HT-29 (cell line): ENCODE measurements at places on chromosomes 16 and 17. TPM values are rescaled to one million over a fixed set of nuclear protein-coding genes. Genes with fewer than 3 reads are reported as not detected.

Gene GPR139
- not detected in 2 replicates for total RNA-seq

Gene C16orf89
- not detected in 2 replicates for total RNA-seq

Gene SYNGR3
- 1.9 and 2.3 TPM in 2 replicates for total RNA-seq

Gene TBC1D3I
- 0.10 and 0.42 TPM in 2 replicates for total RNA-seq

Gene LONP2
- 22.2 and 22.4 TPM in 2 replicates for total RNA-seq

Gene NR1D1
- total RNA-seq = 22.6 and 25.7 TPM in 2 replicates

Gene TBC1D3K
- not detected in 2 replicates for total RNA-seq

Gene CES3
- total RNA-seq = 1.3 and 3.4 TPM in 2 replicates

Gene CCL14
- total RNA-seq = 0.15 and 0.37 TPM in 2 replicates

Gene DPEP3
- not detected in 2 replicates for total RNA-seq

Gene KRTAP4-11
- total RNA-seq = not detected in 2 replicates

Gene KAT8
- total RNA-seq = 50.1 and 55.7 TPM in 2 replicates

Gene TEX14
- 0.03 TPM in 1 of 2 replicates, not detected in the other for total RNA-seq

Gene GPRC5B
- total RNA-seq = 0.16 and 0.36 TPM in 2 replicates

Gene IGFALS
- 0.08 TPM in 1 of 2 replicates, not detected in the other for total RNA-seq

Gene RAMP2
- not detected in 2 replicates for total RNA-seq

Gene LRRC37A
- 2.7 and 3.1 TPM in 2 replicates for total RNA-seq

Gene NPIPB2
- total RNA-seq = 0.60 and 1.1 TPM in 2 replicates

Gene RHBDL3
- not detected in 2 replicates for total RNA-seq

Gene TMEM114
- total RNA-seq = not detected in 2 replicates

Gene ZG16
- total RNA-seq = 0.23 TPM in 1 of 2 replicates, not detected in the other

Gene FAM83G
- total RNA-seq = 38.9 and 44.6 TPM in 2 replicates

Gene KRTAP4-6
- not detected in 2 replicates for total RNA-seq

Gene ABCA9
- total RNA-seq = not detected in 2 replicates

Gene MT1H
- not detected in 2 replicates for total RNA-seq

Gene TBX21
- total RNA-seq = not detected in 2 replicates

Gene CPNE7
- 16.5 and 23.8 TPM in 2 replicates for total RNA-seq

Gene AOC2
- 1.6 and 1.8 TPM in 2 replicates for total RNA-seq

Gene TOX3
- 5.7 and 7.1 TPM in 2 replicates for total RNA-seq

Gene FOXF1
- not detected in 2 replicates for total RNA-seq

Gene POLDIP2
- total RNA-seq = 146 and 158 TPM in 2 replicates

Gene PER1
- 37.1 and 43.5 TPM in 2 replicates for total RNA-seq

Gene SLC38A8
- total RNA-seq = not detected in 2 replicates

Gene ARHGAP23
- total RNA-seq = 326 and 391 TPM in 2 replicates

Gene KRTAP9-2
- total RNA-seq = not detected in 2 replicates

Gene KRT20
- total RNA-seq = 189 and 203 TPM in 2 replicates

Gene SLC5A11
- total RNA-seq = 0.08 and 0.91 TPM in 2 replicates

Gene ENPP7
- total RNA-seq = not detected in 2 replicates

Gene HSD17B2
- total RNA-seq = 39.0 and 40.8 TPM in 2 replicates

Gene TMC6
- total RNA-seq = 236 and 238 TPM in 2 replicates

Gene DNAH9
- total RNA-seq = 0.03 TPM in 1 of 2 replicates, not detected in the other

Gene TMEM220
- total RNA-seq = not detected in 2 replicates

Gene EFCAB3
- total RNA-seq = not detected in 2 replicates

Gene ZNF597
- total RNA-seq = 0.76 and 1.2 TPM in 2 replicates

Gene CACNG3
- total RNA-seq = not detected in 2 replicates

Gene FXR2
- total RNA-seq = 23.8 and 30.3 TPM in 2 replicates

Gene ATP2A3
- total RNA-seq = 10.9 and 13.7 TPM in 2 replicates

Gene KRT32
- total RNA-seq = not detected in 2 replicates

Gene STAT5B
- total RNA-seq = 11.1 and 13.9 TPM in 2 replicates

Gene ZNF385C
- total RNA-seq = 0.08 and 0.37 TPM in 2 replicates

Gene ALOX15B
- total RNA-seq = not detected in 2 replicates

Gene C1QL1
- total RNA-seq = 0.05 TPM in 1 of 2 replicates, not detected in the other

Gene MSL1
- 44.1 and 47.1 TPM in 2 replicates for total RNA-seq

Gene FOXO3B
- total RNA-seq = 1.2 and 2.1 TPM in 2 replicates

Gene BCAR1
- total RNA-seq = 230 and 270 TPM in 2 replicates

Gene TMEM106A
- total RNA-seq = 1.9 and 2.2 TPM in 2 replicates

Gene MSLN
- total RNA-seq = 3.9 and 8.3 TPM in 2 replicates

Gene SRCIN1
- 4.9 and 6.0 TPM in 2 replicates for total RNA-seq

Gene KRTAP3-2
- total RNA-seq = not detected in 2 replicates
